ENCODE measurements at places on chromosomes 11 and 22. TPM values are rescaled to one million over a fixed set of nuclear protein-coding genes. Genes with fewer than 3 reads are reported as not detected.

GRCh38 chr22:39522567-39523300 is 2.4 kb downstream of the ATF4 start:
- DNase-seq = no peak

GRCh38 chr22:37518509-37519267 is 527 bp downstream of the CARD10 start:
- DNase-seq = no peak

DNA sequence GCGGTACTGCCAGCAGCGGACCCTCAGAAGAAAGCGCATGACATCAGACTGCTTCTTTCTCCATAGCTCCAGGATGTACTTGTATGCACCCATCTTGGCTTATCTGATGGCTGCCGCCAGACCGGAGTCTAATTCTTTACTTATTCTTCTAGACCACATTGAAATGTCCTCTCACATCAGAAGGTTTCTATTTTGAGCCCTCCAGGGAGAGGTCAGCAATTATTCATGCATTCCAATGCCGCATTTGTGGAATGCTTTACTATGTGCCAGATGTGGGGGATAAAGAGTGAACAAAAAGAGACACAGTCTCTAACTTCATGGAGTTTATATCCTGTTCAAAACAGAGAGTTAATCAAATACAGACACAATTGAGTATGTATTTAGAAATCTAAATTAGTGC is 230.1 kb downstream of the MIAT start:
- no peak for DNase-seq

GRCh38 chr11:124085583-124085982 is 29.7 kb upstream of the VWA5A start:
- no peak for DNase-seq

DNA sequence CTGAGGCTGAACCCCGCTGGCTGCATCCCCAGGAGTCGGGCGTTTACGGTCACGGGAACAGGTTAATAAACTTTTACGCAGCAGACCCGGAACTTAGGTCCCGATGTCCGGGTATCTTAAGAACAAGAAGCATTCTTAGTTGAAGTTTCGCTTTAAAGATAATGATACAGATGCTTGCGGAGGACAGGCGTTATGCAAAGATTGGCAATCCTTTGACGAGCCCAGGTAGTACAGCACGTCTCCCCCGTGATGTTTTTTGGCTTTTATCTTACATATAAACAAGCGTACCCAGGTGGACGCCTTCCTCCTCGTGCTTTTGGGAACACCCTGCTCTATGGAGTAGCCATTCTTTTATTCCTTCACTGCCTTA is 871 bp upstream of the TOLLIP start:
- DNase-seq = no peak

GRCh38 chr22:45179276-45180049 is 15.7 kb downstream of the NUP50 start:
- no peak for DNase-seq

- DNase-seq = no peak
Observed at GRCh38 chr11:101848262-101848661, 66.5 kb upstream of the CEP126 start.

GRCh38 chr22:39877079-39877845 is 16.3 kb downstream of the ENTHD1 start:
- DNase-seq = no peak

DNA sequence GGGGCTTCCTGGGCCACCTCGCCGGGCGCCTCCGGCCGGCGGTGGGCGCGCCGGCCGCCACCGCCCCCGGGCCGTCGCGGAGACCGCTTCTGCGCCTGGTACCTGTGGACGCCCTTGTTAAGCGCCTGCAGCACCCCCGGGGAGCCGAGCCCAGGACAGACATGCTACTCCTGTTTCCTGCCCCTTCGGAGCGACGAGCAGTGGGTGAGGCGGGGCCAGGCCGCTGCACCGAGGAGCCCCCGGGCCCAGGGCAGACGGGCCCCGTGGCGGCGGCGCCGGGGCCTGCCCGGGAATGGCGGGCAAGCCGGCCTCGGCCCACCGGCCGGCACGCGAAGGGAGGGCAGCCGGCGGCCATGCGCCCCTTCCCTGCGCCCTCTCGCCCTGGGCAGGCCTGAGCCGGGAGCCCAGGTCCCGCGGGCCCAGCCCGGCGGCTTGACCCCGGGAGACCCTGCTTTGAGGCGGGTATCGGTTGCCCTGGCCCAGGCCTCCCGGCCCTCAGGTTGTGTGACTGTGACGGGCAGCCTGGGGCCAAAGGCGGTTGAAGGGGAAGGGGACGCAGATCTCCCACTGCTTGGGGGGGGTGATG is 789 bp upstream of the KDM2A start:
- DNase-seq = peak; percentile 36

GRCh38 chr11:14081581-14082231 is 119.2 kb downstream of the SPON1 start:
- DNase-seq = no peak

GRCh38 chr11:113906038-113906437 is 1.4 kb downstream of the HTR3B start:
- no peak for DNase-seq

DNA sequence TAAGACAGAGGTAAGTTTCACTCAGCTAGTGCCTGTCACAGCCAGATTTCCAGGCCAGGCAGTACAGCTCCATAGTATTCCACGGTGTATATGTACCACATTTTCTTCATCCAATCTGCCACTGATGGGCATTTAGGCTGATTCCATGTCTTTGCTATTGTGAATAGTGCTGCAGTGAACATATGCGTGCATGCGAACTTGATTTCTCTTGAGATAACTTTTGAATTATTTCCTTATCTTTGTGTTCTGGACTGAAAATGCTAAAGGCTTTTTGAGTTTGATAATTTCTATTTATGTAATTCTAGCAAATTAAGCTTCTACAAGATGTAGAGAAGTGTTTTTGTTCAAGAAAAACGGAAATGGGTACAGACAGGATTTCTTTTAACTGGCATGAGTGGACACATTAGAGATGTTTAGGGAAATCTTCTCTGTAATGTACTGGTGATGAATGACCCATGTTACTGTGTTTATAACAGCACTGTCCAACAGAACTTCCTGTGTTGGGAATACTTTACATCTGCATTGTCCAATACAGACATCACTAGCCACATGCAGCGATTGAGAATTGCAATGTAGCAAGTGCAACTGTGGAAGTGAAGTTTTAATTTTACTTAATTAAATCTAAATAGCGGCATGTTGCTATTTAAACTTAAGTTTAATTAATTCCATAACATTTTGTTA is 151.3 kb downstream of the CADM1 start:
- DNase-seq = no peak

GRCh38 chr11:104319396-104319795 is 155.4 kb upstream of the PDGFD start:
- DNase-seq = no peak

- DNase-seq = no peak
Observed at GRCh38 chr22:33741025-33741424, 179.3 kb downstream of the LARGE1 start.

GRCh38 chr22:39144101-39144767 is 8.2 kb downstream of the CBX7 start:
- DNase-seq = no peak

- DNase-seq = no peak
Observed at GRCh38 chr11:69912911-69913451, 93.8 kb upstream of the FGF3 start.

DNA sequence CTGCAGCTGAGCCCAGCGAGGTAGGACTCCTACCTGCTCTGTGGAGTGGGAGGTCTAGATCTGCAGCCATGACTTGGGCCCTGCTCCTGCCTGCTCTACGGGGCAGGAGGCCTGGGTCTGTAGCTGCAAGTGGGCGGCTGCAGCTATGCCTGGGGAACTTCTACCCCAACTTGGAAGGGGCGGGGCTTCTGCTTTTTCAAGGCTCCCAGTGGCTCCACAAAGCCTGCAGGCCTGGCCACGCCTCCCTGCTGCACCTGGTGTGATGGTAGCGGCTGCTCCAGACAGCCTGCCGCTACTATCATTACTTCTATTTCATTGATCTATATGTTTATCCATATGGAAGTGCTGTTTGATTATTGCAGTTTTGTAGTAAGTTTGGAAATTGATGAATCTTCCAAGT is 121.2 kb downstream of the NELL1 start:
- DNase-seq = no peak

DNA sequence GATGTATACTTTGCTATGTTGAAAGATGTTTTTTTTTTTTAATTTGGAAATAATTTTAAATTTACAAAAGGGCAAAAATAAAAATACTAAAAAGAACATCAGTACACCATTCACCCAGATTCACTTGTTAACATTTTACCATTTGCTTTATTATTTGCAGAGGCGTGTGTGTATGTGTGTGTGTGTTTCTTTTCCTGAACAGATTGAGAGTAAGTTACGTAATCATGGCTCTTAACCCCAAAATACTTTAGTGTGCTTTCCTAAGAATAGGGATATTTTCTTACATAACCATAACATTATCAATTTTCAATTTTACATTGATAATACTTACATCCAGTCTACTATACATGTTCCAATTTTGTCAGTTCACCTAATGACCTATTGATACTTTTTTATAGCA is 91.5 kb upstream of the HORMAD2 start:
- DNase-seq = no peak

- DNase-seq = no peak
Observed at GRCh38 chr11:119338318-119338890, 2.3 kb downstream of the C1QTNF5 start.

DNA sequence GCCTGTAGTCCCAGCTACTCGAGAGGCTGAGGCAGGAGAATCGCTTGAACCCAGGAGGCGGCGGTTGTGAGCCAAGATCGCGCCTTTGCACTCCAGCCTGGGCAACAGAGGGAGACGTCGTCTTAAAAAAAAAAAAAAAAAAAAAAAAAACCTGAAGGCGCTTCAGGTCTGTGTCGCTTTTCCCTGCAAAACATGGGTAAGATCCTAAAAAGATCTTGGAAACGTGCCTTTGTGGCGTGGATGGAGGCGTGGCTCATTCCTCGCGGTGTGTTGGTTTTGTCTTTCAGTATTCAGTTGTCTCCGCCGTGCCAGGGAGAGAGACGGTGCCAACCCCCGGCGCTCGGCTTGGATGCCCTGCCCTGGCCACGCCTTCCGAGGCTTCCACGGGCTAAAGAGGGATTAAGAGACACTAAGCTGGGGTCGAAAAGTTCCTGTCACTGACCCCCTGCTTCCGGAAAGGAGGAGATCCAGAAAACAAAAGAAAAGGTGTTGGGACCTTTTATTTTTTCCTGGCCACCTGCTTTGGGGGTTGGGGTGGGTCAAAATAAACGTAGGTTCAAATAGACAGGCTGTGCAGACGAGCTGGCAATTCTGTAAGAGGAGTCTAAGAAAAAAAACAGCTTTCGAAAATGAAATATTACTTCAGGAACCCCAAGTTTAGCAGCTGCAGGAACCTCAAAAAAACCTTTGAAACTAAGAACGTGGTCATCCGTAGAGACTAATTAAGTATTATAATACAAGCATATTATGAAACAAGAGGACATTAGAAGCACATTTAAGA is 1.1 kb upstream of the SLC35F2 start:
- DNase-seq = peak; percentile 11

- DNase-seq = no peak
Observed at GRCh38 chr11:12167061-12168000, 56.9 kb downstream of the MICAL2 start.

- no peak for DNase-seq
Observed at GRCh38 chr22:28044546-28045173, 125.6 kb upstream of the PITPNB start.

- DNase-seq = peak; percentile 41
Observed at GRCh38 chr11:68099474-68100405, 21.4 kb downstream of the CHKA start.

DNA sequence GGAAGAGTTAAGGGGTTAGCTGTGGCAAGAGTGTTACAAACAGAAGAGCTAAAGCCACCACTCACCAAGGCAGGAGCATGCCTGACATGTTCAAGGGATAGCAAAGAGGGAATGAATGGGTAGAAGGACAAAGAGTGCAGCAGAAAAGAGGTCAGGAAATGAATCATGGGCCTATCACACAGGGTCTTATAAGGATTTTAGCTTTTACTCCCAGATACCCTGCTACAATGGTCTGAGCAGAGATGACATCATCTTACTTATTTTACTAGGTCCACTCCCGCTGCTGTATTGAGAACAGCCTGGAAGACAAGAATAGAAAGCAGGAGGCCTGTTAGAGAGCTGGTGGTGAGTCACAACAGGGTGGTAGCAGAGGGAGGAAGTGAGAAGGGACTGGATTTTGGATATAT is 9.8 kb downstream of the TRAF6 start:
- peak; percentile 40 for DNase-seq

DNA sequence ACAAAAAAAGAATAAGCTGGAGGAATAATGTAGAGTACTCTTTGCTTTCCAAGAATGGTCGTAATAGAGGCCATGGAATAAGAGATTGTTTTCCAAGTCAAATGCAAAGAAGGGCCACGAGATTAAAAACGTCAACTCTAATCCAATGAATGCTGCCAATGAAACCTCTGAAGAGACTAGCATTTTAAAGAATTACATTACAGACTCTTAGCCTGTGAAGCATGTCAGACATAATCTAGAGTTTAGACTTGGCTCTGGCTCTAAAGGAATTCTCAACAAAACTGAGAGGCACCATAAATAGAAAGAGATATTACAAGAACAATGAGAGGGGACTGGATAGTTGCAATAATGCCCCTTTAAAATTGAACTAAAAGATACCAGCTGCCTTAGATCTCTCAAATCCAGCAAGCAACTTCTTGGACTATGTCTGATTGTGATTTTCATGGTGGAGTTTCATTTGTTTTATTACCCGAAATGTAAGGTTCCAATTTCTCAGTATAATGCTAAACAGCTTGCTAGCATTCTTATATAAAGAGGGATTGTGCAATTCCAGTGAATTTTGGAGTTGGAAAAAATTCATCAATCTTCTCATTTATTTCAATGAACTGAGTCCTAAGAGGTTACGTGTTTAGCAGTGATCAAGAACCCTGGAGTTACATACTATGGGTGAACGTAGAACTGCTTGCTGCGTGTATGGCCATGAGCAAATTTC is 5.6 kb downstream of the ETS1 start:
- DNase-seq = no peak

GRCh38 chr11:6620636-6621035 is 1.4 kb upstream of the TPP1 start:
- no peak for DNase-seq

GRCh38 chr11:37858398-37858797 is 1260.4 kb upstream of the RAG2 start:
- DNase-seq = no peak

OR52D1 gene
- total RNA-seq = not detected

CLDN5 gene
- 19.8 TPM for total RNA-seq

SLC22A6 gene
- total RNA-seq = not detected

GLYATL2 gene
- total RNA-seq = not detected

TMEM132A gene
- 6.3 TPM for total RNA-seq

LINC01488 gene
- total RNA-seq = 0.13 TPM

GDPD4 gene
- total RNA-seq = not detected

SMARCB1 gene
- total RNA-seq = 60.1 TPM

TMEM191C gene
- total RNA-seq = 1.8 TPM

VWCE gene
- 0.51 TPM for total RNA-seq

ARCN1 gene
- total RNA-seq = 98.3 TPM

GALNT18 gene
- total RNA-seq = 13.7 TPM

KCNK4 gene
- total RNA-seq = not detected
